Kidney (tissue), 22 donors: ENCODE measurements at places on chromosomes 12 and 14.

DNA sequence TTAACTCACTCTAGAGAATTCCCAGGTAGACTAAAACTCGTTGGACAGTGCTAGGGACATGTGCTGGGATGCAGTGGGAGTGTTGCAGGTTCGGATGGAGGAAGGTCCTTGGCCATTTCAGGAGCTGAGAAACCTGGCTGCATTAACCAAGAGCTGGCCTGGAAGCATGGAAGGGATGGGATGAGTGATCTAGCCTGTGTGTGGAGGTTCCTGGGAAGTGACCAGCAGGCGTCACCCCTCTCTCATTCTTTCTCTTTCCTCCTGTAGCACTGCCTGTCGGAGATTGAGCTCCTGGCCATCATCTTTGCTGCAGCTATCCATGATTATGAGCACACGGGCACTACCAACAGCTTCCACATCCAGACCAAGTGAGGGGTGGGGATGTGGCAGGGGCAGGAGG lies 15.6 kb downstream of the PPP1R1A start:
- DNase-seq, result no peak

DNA sequence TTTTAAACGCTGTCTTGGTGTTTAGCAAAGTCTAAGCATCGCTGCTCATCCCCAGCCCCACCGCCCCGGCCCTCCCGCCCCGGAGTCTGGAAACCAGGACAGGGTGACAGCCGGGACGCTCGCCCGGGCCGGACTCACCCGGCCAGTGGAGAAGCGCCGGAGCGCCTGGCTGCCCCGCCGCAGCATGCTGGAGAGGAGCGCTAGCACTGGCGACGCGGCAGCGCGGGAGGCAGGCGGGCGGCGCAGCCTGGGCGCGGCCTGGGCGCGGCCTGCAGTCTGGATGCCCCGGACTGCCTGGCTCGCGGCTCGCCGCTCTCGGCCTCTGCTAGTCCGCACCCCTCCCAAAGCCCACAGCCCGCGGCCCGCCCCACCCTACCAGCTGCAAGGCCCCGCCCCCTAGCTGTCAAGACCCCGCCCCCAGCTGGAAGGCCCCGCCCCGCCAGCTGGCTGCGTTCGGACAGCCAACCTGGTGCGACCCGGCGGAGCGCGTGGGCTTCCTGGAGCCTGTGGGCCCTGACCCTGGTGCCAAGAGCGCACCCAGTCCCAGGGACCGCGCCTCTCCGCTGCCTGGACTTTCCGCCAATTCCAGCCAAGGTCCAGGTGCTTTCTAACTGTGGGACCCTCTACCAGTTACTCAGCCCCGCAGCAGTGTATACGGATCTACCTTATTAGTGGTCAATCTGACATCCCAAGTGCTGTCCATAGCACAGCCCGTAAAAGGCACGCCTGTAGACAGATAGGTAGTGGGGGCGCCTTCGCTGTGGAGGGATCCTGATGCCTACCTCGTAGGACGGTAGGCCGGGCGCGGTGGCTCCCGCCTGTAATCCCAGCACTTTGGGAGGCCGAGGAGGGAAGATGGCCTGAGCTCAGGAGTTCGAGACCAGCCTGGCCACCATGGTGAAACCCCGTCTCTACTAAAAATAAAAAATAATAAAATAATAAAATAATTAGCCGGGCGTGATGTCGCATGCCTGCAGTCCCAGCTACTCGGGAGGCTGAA lies at the start of gene ALDH1L2:
Gene ALDH1L2, minus strand, starts transcription at position 208 of the 1,000 bp plus-strand sequence. Its CDS starts 22 bp downstream, at position 186.
- DNase-seq, result peak; percentile 81

DNA sequence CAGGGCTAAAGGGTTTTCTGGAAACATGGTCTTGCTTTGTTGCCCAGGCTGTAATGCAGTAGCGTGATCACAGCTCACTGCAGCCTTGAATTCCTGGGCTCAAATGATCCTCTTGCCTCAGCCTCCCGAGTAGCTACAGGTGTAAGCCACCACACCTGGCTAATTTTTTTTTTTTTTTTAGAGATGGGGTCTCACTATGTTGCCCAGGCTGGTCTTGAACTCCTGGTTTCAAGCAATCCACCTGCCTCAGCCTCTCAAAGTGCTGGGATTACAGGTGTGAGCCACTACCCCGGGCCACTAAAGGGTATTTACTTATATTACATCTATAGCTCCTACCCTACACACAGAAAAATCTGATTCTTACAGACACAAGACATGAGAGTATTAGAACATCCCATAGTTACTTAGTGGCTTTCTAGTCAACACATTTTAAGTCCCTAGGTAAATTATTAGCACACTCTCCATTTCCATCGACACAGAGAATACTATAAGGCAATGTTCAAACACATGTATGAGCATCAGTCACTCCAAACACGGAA lies 6.2 kb upstream of the DCAF11 start:
- no peak for DNase-seq

DNA sequence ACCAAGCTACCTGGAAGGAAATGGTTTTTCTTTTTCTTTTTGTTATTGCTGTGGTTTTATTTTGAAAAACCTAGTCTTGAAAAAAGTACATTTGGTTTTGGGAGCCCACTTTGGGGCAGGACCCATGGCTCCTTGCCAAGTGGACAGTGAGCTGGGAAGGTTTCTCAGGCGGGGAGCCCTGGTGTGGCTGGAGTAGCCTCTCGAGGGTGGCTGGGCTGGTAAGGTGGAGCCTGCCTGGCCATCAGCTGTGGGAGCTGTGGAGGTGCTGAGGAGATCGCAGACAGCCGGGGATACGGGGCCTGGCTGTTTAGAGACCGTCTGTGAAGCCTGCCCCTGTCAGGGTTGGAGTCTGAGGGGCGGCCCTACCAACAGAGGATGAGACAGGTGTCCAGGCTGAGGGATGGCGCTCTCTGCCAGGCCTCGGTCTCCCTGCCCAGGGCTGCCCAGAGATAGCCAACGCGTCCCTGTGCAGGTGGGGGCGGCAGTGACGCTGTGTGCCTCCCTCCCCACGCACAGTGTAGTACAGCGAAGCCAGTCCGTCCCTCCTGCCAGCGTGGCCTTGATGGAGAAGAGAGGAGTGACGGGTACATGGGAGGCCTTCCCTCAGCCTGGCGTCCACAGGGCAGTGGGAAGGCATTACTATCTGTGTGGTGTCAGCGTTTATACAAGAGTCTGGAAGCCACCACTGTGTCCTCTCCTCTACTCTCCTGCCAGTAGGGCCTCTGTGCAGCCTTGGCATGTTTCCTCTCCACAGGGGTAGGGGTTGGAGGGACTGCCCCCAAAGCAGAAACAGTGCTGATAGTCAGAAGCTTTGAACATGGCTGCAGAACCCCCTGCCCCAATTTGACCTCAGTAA lies 5.9 kb downstream of the RIN3 start:
- no peak for DNase-seq
